ENCODE measurements at places on chromosomes 6 and 20.

- DNase-seq = no peak
These were observed 736.2 kb upstream of the ADGRB3 start for GRCh38 chr6:67898875-67899274.

- no peak for DNase-seq
These were observed 91.9 kb downstream of the TFAP2A start for GRCh38 chr6:10323018-10323417.

- DNase-seq = no peak
These were observed 16.2 kb downstream of the METTL24 start for GRCh38 chr6:110341663-110342596.

DNA sequence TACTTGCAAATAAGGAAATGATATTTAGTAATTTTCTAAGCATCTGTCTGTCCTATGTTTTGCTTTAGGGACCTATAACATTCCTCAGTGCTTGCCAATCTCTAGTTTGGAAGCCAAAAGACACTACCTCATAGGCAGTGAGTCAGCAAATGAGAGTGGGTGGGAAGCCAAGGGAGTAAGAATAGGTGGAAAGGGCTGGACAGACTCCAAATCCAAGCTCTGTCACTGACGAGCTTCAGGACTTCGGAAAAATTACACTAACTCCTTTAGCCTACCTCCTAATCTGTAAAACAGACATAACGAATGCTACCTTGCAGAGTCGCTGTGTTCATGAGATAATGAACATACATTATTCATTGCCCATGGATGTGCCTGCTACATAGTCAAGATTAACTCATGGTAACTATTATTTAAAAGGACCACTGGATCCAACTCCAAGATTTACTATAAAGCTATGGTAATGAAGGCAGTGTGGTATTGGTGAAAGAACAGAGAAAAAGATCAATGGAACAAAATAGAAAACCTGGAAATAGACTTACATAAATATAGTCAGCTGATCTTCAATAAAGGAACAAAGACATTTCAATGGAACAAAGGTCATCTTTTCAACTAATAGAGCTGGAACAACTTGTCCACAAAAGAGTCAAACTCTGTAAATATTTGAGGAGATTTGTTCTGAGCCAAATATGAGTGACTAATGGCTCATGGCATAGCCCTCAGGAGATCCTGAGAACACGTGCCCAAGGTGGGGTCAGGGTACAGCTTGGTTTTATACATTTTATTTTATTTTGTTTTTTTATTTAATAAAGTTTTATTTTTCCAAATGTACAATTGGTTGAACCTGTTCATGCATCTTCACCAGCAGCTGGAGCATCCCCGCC lies 64.1 kb downstream of the FAM50B start:
- DNase-seq = no peak

GRCh38 chr6:26576929-26577719 lies 19.6 kb upstream of the ABT1 start:
- peak; percentile 70 for DNase-seq

- no peak for DNase-seq
These were observed 30.9 kb upstream of the SLC24A3 start for GRCh38 chr20:19181552-19181951.
